ENCODE measurements at places on chromosomes 6 and 20. TPM values are rescaled to one million over a fixed set of nuclear protein-coding genes. Genes with fewer than 3 reads are reported as not detected.
A peak's percentile ranks its signal among the peaks of the same experiment; 100 is the strongest.

GRCh38 chr6:131116755-131117360 lies 18.4 kb upstream of the AKAP7 start:
- no peaks in the 10 kb centered on the region for H3K4me1 ChIP-seq
- DNase-seq = no peak
- H3K4me3 ChIP-seq = no peak overlapping the region
- H3K27ac ChIP-seq = no peak overlapping the region

DNA sequence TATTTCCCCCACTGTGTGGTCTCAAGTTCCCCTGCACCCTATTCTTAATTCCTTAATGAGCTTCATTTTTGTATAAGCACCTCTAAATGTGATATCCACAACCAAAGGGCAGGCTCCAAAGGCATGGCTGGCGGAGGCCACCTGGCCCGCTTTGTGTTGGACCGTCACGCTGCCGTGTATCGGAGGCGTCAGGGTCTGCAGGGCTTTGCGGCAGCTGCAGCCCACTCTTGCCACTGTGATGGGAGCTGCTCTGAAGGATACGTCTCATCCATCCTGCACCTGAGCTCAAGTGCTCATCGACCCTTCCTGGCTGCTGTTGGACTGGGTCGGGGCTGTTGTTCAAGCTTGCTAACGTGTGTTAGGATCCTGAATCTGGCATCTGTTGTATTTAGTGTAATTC lies 177.6 kb downstream of the ARID1B start:
- no peaks in the 10 kb centered on the region for H3K36me3 ChIP-seq
- no peak overlapping the region for H3K4me3 ChIP-seq
- peak overlapping the region; percentile 59 for H3K27ac ChIP-seq
- no peak for DNase-seq
- H3K27me3 ChIP-seq = no peaks in the 10 kb centered on the region

GRCh38 chr6:140436023-140436811 lies 1061.8 kb upstream of the CITED2 start:
- H3K27me3 ChIP-seq = no peaks in the 10 kb centered on the region
- H3K4me3 ChIP-seq = no peak overlapping the region
- H3K36me3 ChIP-seq = no peaks in the 10 kb centered on the region

GRCh38 chr6:112113918-112114317 lies 26.5 kb downstream of the FAM229B start:
- H3K4me3 ChIP-seq = no peak overlapping the region
- peaks cover 2% of the 10 kb centered on the region for H3K4me1 ChIP-seq
- H3K27me3 ChIP-seq = no peaks in the 10 kb centered on the region
- H3K36me3 ChIP-seq = no peaks in the 10 kb centered on the region

DNA sequence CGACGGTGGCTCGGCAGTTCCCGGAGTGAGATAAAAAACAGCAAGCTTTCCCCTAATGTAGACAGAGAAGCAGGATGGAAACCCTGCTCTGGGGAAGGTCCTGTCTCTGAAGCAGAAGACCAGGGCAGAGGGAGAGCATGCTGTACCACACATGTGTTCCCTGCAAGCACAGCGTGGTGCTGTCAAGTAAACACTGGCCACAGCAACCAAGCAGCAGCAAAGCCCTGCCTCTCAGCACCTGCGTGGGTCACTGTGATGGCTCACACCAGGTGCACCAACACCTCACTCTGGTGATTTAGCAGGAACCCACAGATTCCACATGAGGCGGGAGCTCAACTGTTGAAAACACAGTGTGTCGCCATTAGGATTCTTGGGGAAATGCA lies 65.2 kb upstream of the TXNDC5 start:
- no peak for DNase-seq
- no peak overlapping the region for H3K4me3 ChIP-seq

DNA sequence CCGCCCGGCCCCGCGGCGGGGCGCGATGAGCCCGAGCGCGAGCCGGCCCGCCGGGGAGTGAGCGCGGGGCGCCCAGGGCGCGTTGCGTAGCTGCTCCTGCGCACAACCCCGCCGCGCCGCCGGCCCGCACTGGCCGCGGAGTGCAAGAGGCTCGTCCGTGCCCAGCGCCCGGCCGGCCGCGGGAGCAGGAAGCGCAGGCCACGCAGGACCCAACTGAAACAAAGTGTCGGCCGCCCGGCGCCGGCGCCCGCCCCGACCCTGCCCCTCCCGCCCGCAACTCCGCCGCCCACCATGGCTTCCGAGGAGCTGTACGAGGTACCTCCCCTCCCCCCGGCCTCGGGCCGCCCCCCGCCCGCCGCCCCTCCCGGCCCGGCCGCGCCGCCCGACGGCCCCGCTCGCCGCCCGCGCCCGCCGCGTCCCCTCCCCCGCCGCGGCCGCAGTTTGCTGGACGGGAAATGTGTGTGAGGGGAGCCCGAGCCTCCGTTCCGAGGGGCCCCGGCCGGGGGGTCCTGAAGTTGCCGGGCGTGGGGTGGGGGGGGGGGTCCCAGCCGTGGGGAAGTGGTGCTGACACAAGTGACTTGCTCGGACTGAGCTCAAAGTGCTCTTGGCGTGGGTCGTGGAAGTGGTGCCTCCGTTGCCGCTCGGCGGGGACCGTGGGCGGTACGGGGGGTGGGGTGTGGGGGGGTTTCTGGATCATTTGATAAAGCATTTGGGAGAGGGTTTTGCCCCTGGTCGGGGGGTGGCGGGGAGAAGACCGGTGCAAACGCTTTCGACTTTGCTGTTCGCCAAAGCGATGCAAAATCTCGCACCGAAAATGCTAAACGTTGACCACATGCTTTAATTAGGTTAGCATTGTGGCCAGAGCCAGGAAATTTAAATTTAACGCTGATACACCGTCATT lies 539 bp downstream of the CDYL start:
- H3K36me3 ChIP-seq = no peaks in the 10 kb centered on the region
- no peaks in the 10 kb centered on the region for H3K27me3 ChIP-seq

DNA sequence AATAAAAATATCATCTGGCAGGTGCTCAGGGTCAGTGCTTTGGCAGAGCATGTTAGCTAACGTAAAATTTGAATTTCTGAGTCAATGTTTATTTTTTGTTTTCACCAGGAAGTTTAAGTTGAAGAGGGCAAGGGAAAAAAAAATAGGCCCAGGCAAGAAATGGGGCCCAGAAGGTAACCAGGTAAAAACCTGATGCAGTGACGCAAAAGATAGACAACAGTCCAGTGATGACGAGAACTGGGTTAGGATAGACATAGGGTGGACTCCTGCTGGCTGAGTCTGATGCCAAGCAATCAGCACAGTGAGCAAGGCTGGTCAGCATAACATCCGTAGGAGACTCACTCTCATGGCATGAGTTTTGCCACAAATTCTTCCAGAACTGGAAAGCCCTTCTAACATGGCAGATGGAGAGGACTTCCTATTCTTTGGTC lies 42.2 kb downstream of the ZHX3 start:
- H3K36me3 ChIP-seq = no peaks in the 10 kb centered on the region
- H3K27ac ChIP-seq = no peak overlapping the region
- no peaks in the 10 kb centered on the region for H3K27me3 ChIP-seq
- H3K4me1 ChIP-seq = peaks cover 24% of the 10 kb centered on the region

DNA sequence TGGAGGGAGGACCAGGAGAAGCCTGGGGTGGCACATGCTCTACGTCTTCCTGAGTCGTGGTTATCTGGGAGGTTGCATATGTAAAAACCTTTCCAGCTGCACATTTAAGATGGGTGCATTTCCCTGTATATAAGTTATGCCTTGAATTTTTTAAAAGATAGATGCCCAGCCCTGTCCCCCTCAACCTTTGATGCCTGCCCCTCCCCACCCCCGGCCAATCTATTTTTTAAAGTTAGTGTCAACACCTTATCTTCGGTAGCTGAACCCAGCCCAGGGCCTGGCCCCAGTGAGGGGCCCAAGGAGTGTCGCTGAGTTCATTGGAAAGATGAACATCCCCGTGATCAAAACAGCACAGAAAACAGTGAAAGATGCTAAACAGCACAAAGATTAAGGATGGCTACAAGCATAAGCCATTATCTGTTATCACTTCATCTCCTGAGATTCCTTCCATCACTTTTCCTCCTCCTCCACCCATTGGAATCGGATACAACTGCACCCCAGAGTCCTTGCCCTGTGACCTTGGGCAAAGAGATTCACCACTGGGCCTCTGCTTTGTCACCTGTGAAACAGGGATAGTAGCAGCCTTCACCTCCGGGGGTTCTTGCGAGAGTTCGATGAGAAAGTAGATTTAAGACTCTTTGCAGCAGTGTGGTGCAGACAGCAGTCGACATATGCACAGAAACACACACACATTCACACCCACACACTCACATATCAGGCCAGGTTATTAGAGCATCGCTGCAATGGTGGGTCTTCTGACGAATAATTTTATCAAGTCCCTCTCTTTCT lies 47.5 kb downstream of the SIRPA start:
- peaks cover 6% of the 10 kb centered on the region for H3K4me1 ChIP-seq
- no peaks in the 10 kb centered on the region for H3K36me3 ChIP-seq
- H3K27me3 ChIP-seq = no peaks in the 10 kb centered on the region
- H3K27ac ChIP-seq = no peak overlapping the region
- H3K4me3 ChIP-seq = no peak overlapping the region

- no peak overlapping the region for H3K27ac ChIP-seq
- no peaks in the 10 kb centered on the region for H3K36me3 ChIP-seq
- no peak for DNase-seq
- no peaks in the 10 kb centered on the region for H3K27me3 ChIP-seq
- H3K4me3 ChIP-seq = no peak overlapping the region
Measured at GRCh38 chr6:167420858-167421766, 96.2 kb downstream of the TTLL2 start.

The RNF146 gene
- total RNA-seq = 114 TPM

DNA sequence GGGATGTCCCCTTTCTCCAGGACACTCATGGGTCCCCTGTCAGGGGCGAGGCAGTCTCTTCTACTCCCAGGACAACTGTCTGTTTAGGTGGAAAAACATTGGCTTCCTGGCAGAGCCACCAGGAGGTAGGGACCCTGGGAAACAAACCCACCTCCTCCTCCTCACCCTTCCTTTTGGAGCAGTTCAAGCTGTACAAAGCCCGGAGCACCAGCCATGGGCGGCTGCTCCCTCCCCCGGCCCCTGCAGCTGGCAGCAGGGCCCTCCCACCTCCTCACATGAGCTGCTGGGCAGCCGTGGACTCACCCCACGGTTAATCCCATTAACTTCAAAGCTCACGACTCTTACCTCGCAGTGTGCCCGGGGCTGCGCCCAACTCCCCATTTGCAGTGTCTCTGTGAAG lies 48.6 kb downstream of the CDH4 start:
- no peak overlapping the region for H3K27ac ChIP-seq
- no peak for DNase-seq
- no peak overlapping the region for H3K4me3 ChIP-seq
- H3K27me3 ChIP-seq = no peaks in the 10 kb centered on the region
- H3K36me3 ChIP-seq = no peaks in the 10 kb centered on the region

The HTR1B gene
- not detected for total RNA-seq

DNA sequence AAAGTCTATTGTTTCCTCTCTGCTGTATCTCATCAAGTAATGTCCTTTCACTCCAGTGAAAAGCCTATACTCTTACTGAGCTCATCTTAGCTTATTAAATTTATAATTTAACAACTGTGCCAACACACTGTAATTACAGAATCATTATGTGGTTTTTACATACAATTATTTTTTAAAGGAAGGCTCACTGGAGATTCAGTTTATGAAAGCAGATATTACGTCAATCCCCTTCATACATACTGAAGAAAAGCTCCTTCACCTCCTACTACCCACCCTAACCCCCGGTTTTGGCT lies 28.1 kb downstream of the ARHGAP18 start:
- peaks cover 13% of the 10 kb centered on the region for H3K4me1 ChIP-seq
- no peaks in the 10 kb centered on the region for H3K27me3 ChIP-seq
- no peak overlapping the region for H3K4me3 ChIP-seq
- DNase-seq = no peak
- peak overlapping the region; percentile 8 for H3K27ac ChIP-seq

The BMP5 gene
- total RNA-seq = 0.81 TPM

GRCh38 chr20:50333812-50334211 lies 143.2 kb downstream of the CEBPB start:
- DNase-seq = peak; percentile 69
- H3K4me1 ChIP-seq = peaks cover 35% of the 10 kb centered on the region
- no peaks in the 10 kb centered on the region for H3K36me3 ChIP-seq
- H3K27ac ChIP-seq = peak overlapping the region; percentile 87

DNA sequence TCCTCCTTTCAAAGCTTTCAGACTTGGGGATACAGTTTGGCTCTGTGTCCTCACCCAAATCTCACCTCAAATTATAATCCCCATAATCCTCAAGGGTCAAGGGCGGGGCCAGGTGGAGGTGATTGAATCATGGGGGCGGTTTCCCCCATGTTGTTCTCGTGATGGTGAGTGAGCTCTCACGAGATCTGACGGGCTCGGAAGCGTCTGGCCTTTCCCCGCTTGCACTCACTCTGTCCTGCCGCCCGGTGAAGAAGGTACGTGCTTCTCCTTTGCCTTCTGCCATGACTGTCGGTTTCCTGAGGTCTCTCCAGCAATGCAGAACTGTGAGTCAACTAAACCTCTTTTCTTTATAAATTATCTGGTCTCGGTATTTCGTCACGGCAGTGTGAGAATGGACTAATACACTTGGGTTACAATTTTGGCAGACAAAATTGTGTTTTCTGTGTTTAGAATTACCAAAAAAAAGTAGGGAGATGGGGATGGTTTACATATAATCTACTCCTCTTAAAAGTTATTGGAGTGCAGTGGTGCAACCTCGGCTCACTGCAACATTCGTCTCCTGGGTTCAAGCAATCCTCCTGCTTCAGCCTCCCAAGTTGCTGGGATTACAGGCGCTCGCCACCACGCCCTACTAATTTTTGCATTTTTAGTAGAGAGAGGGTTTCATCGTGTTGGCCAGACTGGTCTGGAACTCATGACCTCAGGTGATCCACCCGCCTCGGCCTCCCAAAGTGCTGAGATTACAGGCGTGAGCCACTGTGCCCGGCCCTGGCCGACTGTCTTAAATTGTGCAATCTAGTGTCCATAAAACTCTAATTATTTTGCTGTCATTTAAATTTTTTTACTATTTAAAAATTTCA lies 33.6 kb upstream of the PXDC1 start:
- no peak overlapping the region for H3K27ac ChIP-seq
- no peak overlapping the region for H3K4me3 ChIP-seq
- no peaks in the 10 kb centered on the region for H3K27me3 ChIP-seq
- no peaks in the 10 kb centered on the region for H3K36me3 ChIP-seq

GRCh38 chr6:22421198-22421597 lies 124.4 kb upstream of the PRL start:
- no peaks in the 10 kb centered on the region for H3K36me3 ChIP-seq
- no peaks in the 10 kb centered on the region for H3K27me3 ChIP-seq
- no peak for DNase-seq
- no peak overlapping the region for H3K4me3 ChIP-seq
- no peaks in the 10 kb centered on the region for H3K4me1 ChIP-seq
- no peak overlapping the region for H3K27ac ChIP-seq

- H3K4me1 ChIP-seq = no peaks in the 10 kb centered on the region
- H3K36me3 ChIP-seq = no peaks in the 10 kb centered on the region
- no peak overlapping the region for H3K4me3 ChIP-seq
Measured at GRCh38 chr6:23454080-23454976, 671.7 kb upstream of the NRSN1 start.

- DNase-seq = no peak
- peaks cover 2% of the 10 kb centered on the region for H3K36me3 ChIP-seq
- H3K4me3 ChIP-seq = no peak overlapping the region
- H3K27me3 ChIP-seq = no peaks in the 10 kb centered on the region
- peaks cover 17% of the 10 kb centered on the region for H3K4me1 ChIP-seq
Measured at GRCh38 chr20:47256668-47257236, 99.7 kb downstream of the ZMYND8 start.

GRCh38 chr6:8218861-8219260 lies 116.5 kb upstream of the EEF1E1 start:
- no peaks in the 10 kb centered on the region for H3K27me3 ChIP-seq
- DNase-seq = no peak
- H3K27ac ChIP-seq = no peak overlapping the region
